ENCODE measurements at places on chromosomes 1 and 21.

GRCh38 chr1:210311726-210312493, 16.8 kb upstream of the HHAT start:
- DNase-seq: no peak

- no peak for DNase-seq
Observed at GRCh38 chr1:162736633-162737067, 53.9 kb upstream of the HSD17B7 start.

- no peak for DNase-seq
Observed at GRCh38 chr1:212699625-212700222, at the start of gene BATF3. BATF3 (minus strand) TSS chr1:212699840; CDS start chr1:212699762, 78 bp downstream.

- no peak for DNase-seq
Observed at GRCh38 chr1:59526240-59526639, 229.3 kb downstream of the FGGY start.

DNA sequence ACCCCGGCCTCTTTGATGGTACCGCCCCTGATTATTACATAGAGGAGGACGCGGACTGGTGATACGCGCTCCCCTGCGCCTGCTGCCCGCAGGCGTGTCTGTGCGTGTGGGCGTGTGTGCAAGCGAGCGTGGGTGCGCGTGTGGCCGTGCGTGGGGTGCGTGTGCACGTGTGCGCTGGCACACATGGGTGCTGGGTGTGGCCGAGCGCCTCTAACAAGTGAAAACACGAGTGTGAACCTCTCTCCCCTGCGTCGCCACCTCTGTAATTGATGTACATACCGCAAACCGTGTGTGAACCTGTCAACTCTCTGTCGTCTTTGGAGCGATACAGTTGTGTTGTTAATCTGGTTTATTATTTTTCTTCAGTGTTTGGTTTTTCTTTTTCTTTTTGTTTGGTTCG, 87.8 kb upstream of the TMEM51 start:
- DNase-seq: no peak

DNA sequence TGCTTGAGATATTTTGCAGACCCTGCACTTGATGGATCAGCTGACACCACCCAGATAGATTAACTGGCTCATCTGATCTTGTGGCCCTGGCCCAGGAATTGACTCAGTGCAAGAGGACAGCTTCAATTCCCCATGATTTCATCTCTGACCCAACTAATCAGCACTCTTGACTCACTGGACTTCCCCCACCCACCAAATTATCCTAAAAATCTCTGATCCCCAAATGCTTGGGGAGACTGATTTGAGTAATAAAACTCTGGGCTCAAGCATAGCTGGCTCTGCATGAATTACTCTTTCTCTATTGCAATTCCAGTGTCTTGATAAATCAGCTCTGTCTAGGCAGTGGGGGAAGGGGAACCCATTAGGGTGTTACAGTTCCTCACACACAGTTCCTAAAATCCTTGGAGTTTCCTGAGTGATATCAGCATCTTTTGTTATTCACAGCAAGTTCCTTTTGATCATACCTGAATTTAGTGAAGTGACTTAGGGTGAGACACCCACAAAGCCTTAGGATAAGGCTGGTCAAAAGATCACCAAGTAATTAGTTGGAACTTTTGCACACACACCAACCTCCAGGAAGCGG, 104.2 kb downstream of the COP1 start:
- no peak for DNase-seq
